ENCODE measurements at places on chromosomes 16 and 17.

DNA sequence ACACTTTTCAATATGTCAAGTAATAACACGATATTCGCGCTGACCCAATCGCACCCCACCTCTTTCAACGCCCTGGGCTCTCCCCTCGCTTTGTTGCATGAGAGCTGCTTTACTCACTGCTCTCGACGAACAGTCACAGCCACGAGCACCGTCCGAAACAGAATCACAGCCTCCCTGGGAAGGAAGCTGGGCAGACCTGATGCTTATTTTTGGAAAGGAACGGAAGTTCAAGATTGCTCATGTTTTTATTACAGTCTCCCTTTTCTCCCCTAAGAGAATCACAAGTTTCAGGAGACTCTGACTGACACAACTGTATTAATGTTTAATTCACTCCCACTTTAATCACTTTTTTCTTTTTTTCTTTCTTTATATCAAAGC is 67.8 kb downstream of the ANKRD11 start:
- DNase-seq = no peak

DNA sequence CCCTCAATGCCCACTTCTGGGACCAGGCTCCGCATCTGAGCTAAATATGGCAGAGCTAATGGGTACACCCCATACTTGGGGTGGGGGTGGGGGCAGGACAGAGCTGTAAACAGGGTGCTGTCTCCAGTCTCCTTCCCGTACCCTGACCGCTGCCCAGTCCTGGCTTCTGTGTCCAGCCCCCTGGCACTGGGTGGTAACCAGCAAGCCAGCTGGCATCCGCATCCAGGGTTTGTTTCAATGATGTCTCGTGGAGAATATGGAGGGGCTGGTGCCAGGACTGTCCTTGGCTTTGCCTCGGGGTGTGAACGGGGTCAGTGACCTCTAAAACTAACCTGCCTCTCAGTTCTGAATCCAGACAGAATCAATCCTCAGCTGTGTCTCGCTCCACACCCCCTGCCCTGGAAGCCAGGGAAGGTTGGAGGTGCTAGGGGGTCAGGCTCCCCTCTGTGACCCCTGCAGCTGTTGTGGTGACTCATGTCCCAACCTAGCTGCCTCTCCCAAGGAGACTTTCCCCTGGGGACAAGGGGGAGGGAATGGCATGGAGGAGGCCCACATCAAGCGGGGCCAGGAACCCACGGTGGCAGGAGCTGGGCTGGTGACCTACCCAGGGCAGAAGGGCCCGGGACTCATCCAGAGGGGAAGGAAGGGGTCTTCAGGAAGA is 1.5 kb upstream of the PNMT start:
- no peak for DNase-seq

DNA sequence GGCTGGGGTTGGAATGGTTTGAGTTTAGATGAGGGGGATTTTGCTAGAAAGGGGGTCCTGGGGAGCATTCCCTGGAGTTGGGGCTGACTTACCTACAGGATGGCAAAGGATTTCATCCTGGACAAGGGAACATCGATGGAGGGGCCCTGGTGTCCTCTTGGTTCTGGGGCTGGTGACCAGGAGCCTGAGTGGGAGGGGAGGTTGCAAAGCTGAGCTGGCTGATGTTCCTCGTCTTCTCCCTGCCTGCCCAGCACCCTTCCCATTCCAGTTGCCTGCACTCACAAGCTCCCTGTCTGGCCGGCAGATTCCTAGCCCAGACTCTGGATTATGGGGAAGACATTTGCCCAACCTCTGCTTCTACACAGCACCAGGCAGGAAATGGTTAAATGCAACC is 37.2 kb downstream of the ITGAE start:
- DNase-seq = no peak

GRCh38 chr17:74579900-74580299 is 12.2 kb downstream of the CD300LD start:
- DNase-seq = no peak

DNA sequence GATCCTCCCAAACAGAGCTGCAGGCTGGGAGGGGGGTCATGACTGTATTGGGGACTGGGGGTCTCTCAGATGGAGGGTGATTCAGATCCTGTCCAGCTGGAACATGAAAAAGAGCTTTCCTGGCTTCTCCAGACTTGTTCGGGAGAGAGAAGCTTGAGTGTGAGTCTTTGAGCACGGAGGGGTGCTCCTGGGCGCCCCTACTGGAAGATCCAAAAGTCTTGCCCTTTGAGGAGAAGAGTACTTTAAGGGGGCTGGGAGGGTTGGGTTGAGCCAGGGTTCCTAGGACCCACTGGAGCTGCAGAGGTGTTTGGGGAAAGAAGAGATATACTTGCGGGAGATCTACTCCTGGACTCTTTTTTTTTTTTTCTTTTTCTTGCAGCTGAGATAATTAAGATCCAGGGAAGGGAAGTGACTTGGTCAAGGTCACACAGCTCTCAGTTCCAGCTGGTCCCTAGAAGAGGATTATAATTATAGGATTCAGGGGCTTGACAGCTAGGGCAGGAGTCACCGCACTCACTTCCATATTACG is 8.4 kb downstream of the RARA start:
- no peak for DNase-seq

DNA sequence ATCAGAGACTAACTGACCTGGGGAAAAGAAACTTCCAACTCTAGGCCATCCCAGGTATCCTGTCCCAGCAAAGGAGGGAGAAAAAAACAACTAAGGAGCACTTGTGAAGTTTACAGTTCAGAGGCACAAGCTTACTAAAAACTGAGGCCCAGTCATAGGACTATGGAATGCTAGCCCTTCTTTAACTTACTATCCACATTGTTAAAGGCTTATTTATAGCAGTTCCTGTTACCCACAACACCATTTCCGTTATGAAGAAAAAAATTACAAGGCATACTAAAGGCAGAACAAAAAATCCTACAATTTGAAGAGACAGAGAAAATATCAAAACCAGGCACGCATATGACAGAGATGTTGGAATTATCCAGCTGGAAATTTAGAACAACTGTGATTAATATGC is 159.1 kb downstream of the CDH11 start:
- no peak for DNase-seq

GRCh38 chr17:76365256-76365903 is 11.7 kb upstream of the PRPSAP1 start:
- DNase-seq = no peak

DNA sequence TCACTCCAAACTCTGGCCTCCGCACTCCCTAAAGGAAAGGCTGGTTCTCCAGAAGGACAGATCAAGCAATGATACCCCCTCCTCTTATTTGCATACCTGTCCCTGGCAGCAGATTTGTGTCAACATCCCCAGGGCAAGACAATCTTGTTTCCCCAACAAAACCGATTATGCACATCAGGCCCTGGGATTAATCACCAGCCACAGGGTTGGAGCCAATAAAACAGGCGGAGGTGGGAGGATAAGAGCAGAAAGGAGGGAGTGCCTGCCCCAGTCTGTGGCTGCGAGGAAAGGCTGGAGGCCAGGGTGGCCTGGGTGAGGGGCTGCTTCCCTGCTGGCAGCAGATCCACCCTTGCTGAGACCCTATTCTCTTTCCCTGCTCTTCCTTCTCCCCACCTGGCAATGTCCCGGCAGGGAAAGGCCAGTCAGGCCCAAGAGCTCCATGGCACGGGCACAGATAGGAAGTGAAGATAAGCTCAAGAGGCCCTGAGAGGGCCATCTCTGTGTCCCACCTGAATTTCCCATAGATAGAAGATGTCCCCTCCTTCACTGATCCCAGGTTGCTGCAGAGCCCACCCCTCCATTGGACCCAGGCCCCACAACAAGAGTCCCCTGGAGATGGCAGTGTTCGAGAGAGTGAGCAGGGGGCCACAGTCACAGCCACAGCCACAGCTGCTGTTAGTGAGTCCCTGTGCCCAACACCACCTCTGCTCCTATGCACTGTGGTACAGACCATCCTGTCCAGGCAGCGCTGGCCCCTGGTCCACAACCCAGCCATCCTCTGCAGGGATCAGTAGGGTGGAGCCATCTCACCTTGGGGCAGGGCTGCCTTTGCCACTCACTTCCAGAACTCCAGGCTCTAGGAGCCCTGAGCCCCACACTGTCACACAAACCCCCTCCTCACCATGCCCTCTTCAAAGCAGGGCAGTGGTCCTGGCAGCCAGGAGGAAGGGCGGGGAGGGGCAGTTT is 137.5 kb downstream of the SDK2 start:
- DNase-seq = no peak

- DNase-seq = no peak
Measured at GRCh38 chr17:4204710-4205173, 59.0 kb downstream of the ANKFY1 start.

GRCh38 chr16:1263591-1264344 is 7.9 kb downstream of the TPSD1 start:
- no peak for DNase-seq

- DNase-seq = no peak
Measured at GRCh38 chr17:49887086-49887743, 39.3 kb upstream of the TAC4 start.

GRCh38 chr17:33500151-33500550 is 207.1 kb upstream of the ASIC2 start:
- DNase-seq = no peak

- no peak for DNase-seq
Measured at GRCh38 chr16:53546988-53547391, 44.0 kb upstream of the AKTIP start.

GRCh38 chr16:356741-357140 is 4.2 kb upstream of the AXIN1 start:
- DNase-seq = no peak

- no peak for DNase-seq
Measured at GRCh38 chr17:74736513-74737298, at the start of gene RAB37. Gene RAB37 (plus strand): TSS chr17:74737256. CDS start chr17:74737273, 17 bp downstream.

GRCh38 chr17:41212524-41213169 is 13.8 kb upstream of the KRTAP9-2 start:
- DNase-seq = no peak

DNA sequence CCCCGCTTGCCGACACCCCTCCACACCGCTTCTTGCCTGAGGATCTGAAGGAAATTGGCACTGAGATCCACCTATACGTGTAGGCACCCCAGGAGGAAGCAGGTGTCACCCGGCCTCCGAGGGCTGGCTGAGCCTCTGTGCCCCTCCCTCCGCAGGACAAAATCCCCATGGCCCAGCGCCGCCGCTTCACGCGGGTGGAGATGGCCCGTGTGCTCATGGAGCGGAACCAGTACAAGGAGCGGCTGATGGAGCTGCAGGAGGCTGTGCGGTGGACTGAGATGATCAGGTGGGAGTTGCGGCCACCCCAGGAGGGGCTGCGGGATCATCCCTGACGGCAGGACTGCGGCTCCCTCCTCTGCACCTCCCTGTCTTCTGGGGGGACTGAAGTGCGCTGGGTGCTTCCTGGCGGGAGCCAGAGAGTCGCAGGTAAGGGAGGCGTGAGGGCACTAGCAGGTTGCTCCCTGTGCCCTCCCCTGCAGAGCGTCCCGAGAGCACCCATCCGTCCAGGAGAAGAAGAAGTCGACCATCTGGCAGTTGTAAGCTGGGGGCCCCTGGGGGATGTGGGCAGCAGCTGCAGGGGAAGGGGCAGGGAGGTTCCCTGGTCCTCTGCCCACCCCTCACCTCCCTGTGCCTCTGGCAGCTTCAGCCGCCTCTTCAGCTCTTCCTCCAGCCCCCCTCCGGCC is 9.0 kb downstream of the NME3 start:
- no peak for DNase-seq

GRCh38 chr17:73887739-73888138 is 243.5 kb upstream of the SDK2 start:
- DNase-seq = no peak

- DNase-seq = peak; percentile 88
Measured at GRCh38 chr17:72150632-72151460, 30.0 kb downstream of the SOX9 start.
